ENCODE measurements at places on chromosomes 5 and 9. TPM values are rescaled to one million over a fixed set of nuclear protein-coding genes. Genes with fewer than 3 reads are reported as not detected.

The FBN2 gene
- polyA plus RNA-seq: 9.0 TPM

The FAM151B gene
- polyA plus RNA-seq: 0.62 TPM

The WDR70 gene
- polyA plus RNA-seq: 8.5 TPM

The CCL27 gene
- 0.28 TPM for polyA plus RNA-seq

The PCDHB11 gene
- polyA plus RNA-seq: 0.63 TPM

The IL31RA gene
- not detected for polyA plus RNA-seq

The INSL4 gene
- polyA plus RNA-seq: not detected

- peak; percentile 36 for DNase-seq
Measured at GRCh38 chr9:126482361-126483044, 131.2 kb upstream of the LMX1B start.

DNA sequence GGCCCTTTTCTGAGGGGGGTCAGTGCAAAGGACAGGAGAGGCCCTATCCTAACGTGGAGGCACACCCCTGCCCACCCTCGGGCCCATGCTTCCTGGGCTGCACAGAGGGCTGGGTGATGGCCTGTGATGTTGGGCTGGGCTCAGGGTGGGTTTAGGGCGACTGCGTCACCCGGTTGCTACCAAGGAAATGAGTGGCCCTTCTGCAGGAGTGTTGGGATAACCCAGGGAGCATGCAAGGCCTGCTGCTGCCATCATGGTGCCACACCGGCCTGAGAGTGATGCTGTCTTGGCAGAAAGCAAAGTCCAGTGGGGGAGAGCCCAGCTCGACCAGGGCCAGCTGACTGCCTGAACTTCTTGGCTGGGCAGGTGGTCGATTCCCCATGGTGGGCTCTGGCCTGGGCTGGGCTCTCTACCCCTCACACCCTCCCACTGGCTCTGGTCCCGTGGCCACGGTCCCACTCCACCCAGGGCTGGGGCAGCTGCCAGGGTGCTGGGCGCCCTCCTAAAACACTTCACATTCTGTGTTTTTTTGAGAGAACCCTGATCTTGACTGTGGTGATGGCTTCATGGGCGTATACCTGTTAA, 21.5 kb upstream of the MRNIP start:
- no peak for DNase-seq

GRCh38 chr5:135240283-135240633, 158.8 kb downstream of the MACROH2A1 start:
- DNase-seq: no peak

GRCh38 chr5:76021936-76022584, 61.1 kb upstream of the SV2C start:
- DNase-seq: no peak

DNA sequence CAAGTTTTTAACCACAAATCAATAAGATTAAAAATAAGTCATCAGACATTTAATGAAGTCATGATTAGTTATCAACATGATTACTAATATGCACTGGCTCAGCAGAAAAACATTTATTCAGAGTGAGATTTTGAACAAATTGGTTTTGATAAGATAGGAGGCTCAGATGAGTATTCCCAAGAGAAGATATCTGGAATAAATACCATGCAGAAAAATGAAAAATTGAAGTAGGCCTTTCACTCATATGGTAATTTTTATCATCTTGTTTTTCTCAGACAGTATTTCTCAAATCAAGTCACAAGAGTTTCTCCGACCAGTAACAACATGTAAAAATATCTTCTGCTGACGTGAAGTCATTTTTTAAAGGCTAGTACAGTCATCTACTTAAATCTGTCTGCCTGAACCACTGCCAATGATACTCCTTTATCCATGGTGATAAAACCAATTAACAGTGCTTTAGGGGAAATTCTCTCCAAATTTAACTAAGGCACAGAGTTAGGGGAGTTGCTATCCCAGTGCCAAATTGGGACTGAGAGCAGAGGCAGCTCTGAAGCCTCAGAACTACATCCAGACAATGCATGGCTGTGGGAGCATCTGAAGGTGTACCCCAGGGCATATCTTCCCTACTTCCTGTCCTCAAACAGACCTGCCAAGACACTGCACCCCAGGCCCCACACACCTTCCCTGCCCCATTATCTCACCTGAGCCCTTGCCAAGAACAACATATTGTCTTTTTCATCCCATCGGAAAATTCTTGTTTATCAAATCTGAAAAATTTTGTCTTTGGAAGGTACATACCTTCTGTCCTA, 105.5 kb upstream of the TSLP start:
- no peak for DNase-seq

DNA sequence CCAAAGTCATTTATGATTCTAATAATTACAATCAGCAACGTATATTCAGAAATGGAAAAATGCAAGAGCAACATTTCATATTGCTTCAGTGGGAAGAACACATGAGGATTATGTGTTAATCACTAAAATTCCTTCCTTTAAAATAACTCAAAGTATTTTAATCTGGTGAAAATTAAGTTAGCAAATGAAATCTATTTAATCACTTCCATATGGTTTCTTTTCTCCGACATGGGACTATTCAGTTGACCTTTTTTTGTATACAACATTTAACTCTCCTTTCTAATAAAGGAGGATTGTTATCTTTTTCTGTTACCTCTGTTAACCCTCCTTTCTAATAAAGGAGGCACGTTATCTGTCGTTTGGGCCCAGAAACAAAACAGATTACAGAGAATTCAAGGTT, 59.9 kb downstream of the HOMER1 start:
- no peak for DNase-seq

GRCh38 chr5:79938468-79938867, 52.6 kb downstream of the MTX3 start:
- no peak for DNase-seq

- DNase-seq: no peak
Measured at GRCh38 chr5:89301321-89302025, 418.5 kb upstream of the MEF2C start.

GRCh38 chr5:141478321-141478945, 2.7 kb downstream of the PCDHGC3 start:
- peak; percentile 54 for DNase-seq

- DNase-seq: no peak
Measured at GRCh38 chr5:31273161-31273560, 79.7 kb downstream of the CDH6 start.

GRCh38 chr5:175706499-175706898, 48.6 kb downstream of the HRH2 start:
- DNase-seq: no peak
